HepG2 (cell line): ENCODE measurements at places on chromosomes 3 and 15. TPM values are rescaled to one million over a fixed set of nuclear protein-coding genes. Genes with fewer than 3 reads are reported as not detected.

GRCh38 chr3:159447841-159448240 is 540.8 kb upstream of the IL12A start:
- DNase-seq: no peak

Gene TMEM212
- total RNA-seq: not detected in 2 replicates

- no peak for DNase-seq
Observed at GRCh38 chr15:96184297-96184696, 146.2 kb upstream of the NR2F2 start.

Gene CORO2B
- total RNA-seq: 0.35 and 0.36 TPM in 2 replicates

DNA sequence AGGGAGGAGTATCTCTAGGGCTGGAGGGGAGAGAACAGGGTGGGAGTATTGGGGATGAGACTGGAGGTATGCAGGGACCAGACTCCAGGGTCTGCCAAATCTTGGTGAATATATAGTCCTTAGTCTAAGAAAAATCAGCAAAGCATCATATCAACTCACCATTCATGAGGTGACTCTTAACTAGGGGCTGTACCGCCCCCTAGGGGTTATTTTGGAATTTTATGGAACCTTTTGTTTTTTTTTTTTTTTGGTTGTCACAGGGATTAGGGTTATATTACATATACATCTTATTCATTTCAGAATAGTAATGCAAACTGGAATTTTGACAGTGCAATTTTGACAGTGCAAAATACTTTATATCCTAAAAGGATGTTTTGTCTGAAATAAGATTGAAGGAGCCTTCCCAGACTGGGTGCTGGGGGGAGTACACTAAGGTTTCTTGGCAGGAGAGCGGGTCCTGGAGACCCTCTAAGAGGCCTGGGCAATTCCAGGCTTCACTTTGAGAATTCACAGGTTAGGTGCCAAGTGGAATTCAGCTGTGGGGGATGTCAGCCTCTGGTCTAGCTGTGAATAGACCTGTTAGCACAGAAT is 7.5 kb downstream of the CMTM7 start:
- peak; percentile 62 for DNase-seq

Gene SAMD7
- total RNA-seq: not detected in 2 replicates

Gene THSD4
- total RNA-seq: 0.07 TPM in 2 replicates

Gene NMD3
- 55.2 and 95.4 TPM in 2 replicates for total RNA-seq

Gene FAM131A
- total RNA-seq: 7.4 and 9.3 TPM in 2 replicates

DNA sequence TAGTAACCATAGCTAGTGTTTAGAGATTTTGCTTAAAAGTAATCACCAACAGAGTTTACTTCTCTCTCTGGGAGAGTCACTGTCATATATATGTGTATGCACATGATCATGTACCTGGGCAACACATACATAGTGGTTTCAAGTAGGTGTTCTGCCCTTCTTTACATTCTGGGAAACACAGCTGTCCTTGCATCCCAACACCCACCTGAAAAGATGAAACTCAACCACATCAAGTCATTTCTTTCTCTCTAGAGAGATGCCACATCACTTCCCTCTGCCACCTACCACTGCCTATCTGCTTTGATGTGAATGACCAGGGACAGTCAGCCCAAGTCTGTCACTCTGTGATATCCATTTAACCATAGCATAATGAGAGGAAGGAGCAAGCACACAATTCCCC is 155.8 kb upstream of the GADL1 start:
- no peak for DNase-seq

- DNase-seq: no peak
Observed at GRCh38 chr3:111414531-111414930, 127.5 kb upstream of the CD96 start.

Gene CPNE4
- total RNA-seq: not detected in 2 replicates

DNA sequence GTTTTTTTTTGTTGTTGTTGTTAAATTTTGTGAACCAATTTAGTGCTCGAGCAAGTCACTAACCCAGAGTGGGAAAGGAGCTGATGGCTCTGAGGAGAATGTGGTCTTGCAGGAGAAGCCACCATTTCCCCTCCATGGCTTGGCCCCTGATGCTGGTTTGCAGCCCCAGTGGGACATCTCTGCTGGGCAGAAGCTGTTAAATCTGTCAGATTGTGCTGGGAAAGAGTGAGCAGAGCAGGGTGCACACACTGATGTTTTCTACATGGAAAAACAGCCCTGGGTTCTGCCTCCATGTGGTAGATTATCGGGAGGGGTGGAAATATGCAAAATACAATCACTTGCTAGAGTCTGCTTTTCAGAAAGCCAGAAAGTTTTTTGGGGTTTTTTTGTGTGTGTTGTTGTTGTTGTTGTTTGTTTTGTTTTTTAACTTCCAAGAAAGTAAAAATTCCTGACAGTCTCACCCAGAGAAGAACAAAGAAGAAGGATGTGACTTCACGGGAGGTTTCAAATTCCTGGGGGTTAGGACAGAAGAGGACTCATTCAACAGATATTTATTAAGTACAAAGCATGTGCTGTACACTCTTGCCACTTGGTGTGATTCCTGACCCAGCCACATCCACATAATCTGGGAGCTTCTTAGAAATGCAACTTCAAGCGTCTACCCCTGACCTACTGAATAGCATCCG is 133.7 kb downstream of the FOXB1 start:
- no peak for DNase-seq

DNA sequence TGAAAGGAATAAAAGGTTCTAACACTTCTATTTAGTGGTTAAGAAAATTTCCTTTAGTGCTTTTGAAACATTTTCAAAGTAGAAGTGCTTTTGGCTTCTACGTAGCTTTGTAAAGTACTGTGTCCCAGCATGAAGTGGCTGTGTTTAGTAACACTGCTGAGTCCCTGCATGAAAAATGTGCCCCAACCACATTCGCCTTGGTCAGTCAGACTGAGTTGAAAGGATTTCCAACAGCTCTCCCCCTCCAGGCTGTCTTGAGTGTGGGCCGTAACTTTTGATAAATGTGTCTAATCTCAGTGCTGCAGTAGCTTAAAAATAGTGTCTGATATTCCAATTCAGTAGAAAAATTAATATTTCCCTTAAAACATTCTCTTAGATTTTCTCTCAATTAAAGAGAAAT is 115.0 kb downstream of the NR1D2 start:
- DNase-seq: no peak

Gene CIB1
- 38.7 and 52.4 TPM in 2 replicates for total RNA-seq

- DNase-seq: peak; percentile 8
Observed at GRCh38 chr3:148992027-148992634, 791 bp downstream of the GYG1 start.

Gene BLOC1S6
- 44.3 and 67.5 TPM in 2 replicates for total RNA-seq

Gene TCAIM
- total RNA-seq: 16.9 and 21.1 TPM in 2 replicates

DNA sequence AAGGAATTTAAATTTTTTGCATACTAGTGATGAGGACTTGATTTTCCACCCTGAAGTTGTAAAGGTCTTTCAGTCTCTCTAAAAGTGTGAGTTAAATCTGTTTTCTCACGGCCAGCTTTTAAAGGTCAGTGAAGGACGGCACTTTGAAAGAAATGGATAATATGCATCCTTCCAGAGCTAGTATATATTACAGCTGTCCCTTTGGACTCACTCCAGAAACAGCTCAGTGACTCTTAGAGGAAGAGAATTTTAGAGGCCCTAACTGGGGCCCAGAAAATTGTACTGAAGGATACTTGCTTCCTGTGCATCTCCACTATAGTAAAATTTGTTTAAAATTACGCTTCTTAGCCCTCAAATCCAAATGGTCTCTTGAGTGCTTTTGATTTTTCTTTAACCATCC is 41.6 kb downstream of the PIK3CA start:
- no peak for DNase-seq

Gene SLC12A1
- total RNA-seq: not detected in 2 replicates

GRCh38 chr3:11230125-11230524 is 42.1 kb upstream of the ATG7 start:
- DNase-seq: no peak

DNA sequence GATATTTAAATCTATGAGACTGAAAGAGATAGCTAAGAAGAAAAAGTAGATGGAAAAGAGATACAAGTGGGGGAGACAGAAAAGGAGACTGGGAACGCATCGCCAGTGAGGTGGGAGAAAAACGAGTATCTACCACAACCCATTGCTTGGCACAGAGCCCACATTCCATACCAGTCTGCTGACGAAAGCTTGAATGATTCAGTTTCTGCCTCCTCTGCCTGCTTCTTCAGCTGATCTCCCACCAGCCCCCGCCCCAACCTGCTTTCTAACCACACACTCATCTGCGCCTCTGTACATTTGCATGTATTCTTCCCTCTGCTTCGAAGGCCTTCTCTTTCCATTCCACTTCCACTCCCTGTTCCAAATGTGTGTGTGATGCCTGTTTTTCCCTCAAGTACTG is 188.1 kb downstream of the USP13 start:
- no peak for DNase-seq

DNA sequence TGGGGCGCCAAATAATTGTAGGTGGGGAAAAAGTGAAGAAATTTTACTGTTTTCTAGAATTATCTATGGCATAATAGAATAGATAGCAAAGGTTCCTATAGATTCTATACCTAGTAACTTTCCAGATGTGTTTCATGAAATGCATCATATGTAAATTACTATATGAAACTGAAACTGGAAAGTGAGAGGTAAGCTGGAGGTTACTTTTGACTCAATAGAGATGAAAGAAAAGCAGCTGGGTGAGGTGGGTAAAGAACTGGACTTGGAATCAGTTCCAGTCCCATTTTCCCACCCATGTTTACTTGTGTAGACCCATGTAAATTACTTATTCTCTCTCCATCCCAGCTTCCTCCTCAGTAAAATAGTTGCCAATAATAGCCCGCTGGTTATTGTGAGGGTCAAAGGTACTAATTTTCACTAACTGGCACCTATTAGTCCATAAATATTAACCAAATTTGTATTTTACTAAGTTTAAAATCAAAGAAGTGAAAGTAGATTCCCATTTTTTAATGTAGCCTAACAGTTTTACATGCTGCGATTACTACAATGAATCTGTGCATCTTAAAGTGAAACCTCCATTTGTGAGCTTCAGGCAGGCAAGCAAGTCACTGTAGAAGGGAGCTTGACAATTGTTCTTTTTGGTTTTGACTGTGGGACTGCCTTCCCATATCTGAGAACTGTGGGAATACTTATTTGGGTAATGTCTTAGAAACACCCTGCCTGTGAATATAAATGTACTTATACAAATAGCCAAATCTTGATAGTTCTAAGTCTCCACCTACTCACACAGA is 312.1 kb downstream of the SLC9A9 start:
- no peak for DNase-seq

Gene TMEM108
- total RNA-seq: not detected in 2 replicates

DNA sequence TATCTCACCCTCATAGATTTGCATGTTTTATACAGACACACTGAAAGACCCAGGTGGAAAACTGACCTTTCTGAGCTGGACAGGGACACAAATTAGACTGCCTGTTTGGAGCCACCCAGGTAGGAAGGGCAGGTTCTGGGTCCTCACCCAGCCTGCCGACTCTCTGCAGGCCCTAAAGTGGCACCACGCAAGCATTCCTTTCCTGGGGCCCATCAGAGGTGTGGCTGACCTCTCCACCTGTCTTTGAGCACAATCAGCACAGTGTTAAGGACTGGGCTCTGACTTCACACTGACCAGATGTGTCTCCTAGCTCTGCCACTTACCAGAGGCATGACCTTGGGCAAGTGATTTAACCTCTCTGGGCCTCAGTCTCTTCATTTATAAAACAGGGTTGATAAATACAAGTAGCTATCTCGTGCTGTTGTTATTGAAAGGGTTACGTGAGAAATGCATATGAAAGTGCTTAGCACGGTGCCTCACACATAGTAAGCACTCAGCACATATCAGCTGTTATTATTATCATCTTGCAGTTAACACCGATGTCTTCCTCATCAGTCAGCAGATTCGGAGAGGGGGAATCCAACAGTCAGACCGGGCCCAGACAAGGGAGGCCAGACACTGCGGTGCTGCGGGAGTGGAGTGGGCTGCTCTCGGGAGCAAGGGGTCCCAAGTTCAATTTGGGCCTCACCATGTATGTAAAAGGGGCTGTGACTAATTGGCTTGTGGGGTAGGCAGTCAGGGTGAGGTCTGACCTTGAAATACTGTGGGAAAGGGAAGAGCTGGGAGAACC is 2.0 kb upstream of the TBC1D2B start:
- DNase-seq: no peak

DNA sequence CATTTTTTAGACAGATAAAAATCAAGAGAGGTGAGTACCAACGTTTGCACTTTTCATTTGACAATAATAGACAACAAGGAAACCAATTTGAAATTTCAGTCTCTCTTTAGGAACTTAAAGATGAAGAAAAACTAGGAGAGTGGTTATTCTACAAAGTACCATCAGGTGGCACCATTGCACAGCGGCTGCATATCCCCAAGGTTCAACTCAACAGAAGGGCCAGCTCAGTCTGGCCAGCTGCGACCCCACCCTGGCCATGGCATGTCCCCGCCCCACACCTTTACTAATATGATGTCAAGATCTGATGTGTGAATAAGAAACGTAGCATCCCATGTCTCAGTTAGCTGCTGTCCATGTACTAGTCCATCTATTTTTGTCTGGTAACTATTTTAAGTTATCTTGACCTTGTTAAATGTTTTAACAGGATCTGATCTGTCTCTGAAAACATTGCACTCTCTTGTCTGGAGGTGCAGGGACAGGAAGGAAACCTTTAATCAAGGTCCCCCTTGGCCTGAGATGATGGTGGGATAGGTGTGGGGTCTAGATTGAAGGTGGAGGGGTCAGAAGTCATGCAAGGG is 35.5 kb upstream of the CGNL1 start:
- peak; percentile 42 for DNase-seq

Gene SLC28A1
- 0.31 and 0.39 TPM in 2 replicates for total RNA-seq

DNA sequence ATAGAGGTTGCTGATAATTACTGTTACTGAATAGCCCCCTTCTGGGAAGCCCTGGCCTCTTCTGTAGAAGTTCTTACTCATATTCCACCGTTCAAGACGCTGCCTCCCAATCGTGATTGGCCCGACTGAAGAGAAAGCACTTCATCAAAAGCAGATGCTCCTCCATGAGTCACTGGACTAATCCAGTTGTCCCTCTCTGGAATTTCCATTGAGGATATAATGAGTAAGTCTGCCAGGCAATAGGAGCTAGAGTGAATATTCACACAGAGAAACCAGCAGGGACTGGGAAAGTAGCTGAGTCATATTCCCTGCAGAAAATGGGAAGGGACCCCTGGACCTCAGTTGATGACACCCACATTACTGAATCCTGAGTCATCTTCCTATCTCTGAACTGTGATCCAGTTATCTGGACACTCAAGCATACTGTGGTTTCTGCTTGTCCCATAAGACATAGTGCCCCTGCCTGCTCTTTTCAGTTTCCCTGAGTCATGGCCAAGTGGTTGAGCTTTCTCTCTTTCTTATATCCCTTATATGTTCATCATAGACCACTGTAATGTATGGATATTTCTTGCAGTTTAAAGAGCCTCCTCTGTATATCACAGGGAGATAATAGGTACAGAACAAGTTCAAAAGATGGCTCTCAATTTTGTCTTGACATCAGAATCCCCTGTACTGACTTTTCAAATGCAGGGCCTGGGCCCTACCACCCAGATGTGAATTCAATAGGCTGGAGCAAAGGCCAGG is 151.2 kb upstream of the CDIN1 start:
- DNase-seq: peak; percentile 63

DNA sequence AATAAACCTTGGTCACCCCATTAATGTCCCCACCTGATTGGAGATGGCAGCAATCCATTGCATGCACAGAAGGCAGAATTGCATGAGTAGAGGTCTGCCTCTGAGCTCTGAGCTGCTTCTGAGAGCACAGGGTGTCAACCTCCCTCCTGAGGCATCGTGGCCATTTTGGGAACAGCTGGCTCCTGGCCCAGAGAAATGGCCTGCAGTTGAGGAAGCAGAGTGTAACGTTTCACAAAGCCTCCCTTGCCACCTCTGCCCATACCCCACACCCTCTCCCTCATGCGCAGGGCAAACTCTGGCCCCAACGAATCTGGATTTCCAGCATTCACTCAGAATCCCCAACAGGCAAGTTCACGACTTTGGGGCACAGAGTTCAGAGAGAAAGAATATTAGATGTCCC is 198.9 kb downstream of the ADAMTS9 start:
- no peak for DNase-seq

Gene PPP4R2
- 161 and 236 TPM in 2 replicates for total RNA-seq

Gene ZNF621
- total RNA-seq: 13.2 and 16.5 TPM in 2 replicates
